ENCODE measurements at places on chromosomes 13 and 19.

- DNase-seq: no peak
Observed at GRCh38 chr13:83620530-83621220, 261.6 kb downstream of the SLITRK1 start.

- DNase-seq: no peak
Observed at GRCh38 chr13:41460930-41461329, 3.6 kb downstream of the RGCC start.

DNA sequence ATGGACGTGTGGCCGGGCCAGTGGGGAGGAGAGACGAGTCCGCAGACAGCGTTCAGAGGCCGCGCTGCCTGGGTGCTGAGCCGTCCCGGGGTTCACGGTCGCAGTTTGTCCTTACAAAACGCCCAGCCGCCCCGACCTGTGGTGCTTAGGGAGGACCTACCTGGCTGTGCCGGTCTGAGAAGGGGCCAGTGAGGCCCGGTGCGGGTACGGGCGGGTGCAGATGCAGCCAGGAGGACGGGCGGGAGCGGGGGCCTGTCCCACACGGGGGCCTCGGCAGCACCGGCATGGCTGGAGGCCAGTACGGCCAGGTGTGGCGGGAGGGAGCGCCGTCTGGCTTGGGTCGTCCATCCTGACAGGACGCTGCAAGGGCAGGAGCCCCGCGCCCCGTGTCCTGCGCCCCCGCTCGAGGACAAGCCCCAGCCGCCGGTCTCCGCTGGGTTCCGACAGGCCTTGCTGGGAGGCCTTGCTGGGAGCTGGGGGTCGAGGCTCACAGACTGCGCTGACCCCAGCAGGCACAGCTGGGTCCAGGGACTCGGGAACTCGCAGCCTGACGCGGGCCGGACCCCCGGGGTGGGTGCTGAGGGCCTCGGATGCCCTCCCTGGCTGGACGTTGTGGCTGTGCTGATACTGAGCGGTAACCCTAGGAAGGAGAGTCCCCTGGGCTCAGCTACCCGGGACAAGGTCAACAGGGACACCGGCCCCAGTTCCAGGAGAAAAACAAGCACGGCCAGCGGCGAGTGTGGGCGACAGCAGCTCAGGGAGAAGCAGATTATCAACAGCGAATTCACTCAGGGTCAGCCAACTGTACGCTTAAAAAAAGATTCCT lies 5.3 kb upstream of the PROZ start:
- DNase-seq: peak; percentile 30

DNA sequence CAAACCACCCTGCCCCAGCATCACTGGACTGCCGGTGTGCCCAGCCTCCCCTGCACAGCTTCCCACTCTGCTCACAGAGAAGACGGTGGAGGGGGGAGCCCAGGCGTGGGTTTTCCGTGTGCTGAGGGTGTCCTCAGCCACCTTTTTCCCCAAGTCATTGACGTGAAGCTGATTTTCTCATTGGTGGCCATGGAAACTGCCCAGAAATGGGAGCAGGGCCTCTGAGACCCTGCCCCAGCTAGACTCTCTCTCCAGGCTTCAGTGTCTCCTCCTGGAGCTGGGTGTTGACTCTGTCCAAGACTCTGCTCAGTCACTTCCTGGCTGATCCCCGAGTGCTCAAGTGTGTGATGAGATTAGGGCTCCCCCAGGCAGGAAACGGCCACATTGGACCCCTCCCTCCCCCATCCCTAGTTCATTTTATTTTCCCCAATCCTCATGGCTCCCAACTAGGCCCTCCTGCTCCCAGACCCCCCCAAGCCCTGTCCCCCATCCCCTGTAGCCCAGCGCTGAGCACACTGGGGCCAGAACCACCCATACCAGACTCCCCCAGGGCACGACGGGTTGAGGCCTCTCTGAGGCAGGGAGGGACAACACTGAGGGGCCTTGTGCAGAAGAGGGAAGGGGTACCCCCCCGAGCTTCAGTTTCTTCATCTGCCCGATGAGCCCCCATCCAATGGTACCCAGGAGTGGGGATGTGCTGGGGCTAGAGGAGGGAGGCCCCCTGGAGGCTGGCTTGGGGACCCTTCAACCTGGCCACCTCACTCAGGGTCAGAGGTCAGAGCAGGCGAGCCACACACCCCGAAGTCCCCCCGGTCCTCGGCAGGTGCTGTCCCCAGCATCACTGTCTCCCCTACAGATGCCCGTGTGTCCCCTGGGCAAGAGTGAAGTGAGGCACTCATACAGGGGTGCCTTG lies 1.2 kb upstream of the F2RL3 start:
- no peak for DNase-seq

DNA sequence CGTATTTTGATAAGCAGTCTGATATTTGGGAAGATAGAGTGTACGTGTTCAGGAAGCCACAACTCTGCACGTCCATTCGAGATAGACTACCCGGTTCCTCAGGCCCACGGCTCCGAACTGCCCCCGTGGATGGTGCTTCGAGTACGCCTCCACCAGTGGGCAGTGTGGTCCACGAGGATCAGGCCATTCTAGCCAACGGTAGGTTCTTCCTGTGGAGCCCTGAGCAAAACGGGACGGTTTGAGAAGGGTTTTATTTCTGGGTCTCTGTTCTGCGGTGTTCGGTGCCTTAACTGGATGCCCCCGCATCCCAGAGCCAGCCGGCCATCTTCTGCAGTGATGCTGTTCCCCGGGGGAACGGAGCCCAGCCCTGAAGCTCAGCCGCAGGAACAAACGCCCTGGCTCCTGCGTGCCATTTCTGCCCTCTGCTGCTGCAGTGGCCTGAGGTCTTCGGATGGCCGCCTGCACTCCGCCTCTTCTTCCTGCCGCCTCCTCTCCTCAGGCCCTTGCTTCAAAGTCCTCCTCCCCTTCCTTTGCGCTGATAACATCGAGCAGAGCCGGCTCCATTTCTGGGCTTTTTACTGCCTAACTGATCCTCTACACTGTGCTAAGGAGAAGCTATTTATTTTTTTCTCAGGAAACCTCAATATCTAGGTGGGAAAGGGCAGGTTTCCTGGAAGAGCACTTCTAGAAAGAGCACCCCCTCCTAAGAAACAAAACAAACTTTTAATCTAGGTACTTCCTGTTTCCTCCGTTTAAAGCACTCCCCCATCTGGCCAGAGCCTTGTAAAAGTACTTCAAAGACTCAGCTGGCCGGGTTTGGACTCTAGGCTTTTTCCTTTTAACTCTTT lies 36.2 kb upstream of the SLC46A3 start:
- peak; percentile 11 for DNase-seq

GRCh38 chr13:112833551-112834257 lies 135.3 kb upstream of the MCF2L start:
- DNase-seq: no peak

- no peak for DNase-seq
Observed at GRCh38 chr19:39937787-39938186, 3.4 kb upstream of the FCGBP start.

GRCh38 chr19:6599866-6600454 lies 9.0 kb upstream of the CD70 start:
- no peak for DNase-seq

DNA sequence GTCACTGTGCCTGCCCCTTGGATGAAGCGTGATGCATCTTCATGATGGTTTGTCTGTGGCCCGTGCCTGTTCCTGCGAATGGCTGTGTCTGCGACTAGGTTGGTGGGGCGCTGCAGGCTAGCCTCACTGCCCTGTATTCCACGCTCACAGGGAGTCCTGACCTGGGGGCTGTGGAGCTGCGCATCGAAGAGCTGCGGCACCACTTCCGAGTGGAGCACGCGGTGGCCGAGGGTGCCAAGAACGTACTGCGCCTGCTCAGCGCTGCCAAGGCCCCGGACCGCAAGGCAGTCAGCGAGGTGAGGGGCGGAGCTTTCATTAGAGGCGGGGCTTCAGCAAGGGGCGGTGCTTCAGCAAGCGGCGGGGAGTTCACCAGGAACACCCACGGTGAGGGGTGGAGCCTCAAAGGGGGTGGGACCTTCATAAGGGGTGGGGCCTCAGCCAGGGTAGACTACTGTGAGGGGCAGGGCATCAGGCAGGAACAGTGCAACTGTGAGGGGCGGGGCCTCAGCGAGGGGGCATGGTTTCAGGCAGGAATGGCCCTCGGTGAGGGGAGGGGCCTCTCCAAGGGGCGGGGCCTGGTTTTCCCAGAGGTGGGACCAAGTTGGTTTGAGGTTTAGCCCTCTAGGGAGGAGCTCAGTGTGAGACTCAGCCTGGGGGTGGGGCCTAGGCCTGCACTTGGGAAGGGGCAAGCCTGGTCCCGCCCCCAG lies 17.2 kb downstream of the PKN1 start:
- peak; percentile 84 for DNase-seq

DNA sequence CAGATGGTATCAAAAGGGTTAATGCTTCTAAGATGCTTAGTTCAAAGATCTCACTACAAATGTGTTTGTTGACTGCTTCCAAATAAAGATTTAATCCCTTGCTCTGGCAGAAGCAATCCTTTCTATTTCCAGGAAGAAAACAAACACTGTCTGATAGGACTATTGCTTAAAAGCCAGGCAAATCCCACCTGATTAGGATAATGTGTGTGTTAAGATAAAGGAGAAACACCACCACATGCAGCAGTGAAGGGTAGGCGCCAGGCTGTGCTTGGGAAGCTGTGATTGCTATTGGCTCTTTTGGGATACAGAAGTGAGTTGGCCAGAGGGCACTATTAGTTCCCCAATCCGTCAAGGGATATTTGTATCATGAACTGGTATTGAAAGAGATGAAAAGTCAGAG lies 62.8 kb upstream of the LRCH1 start:
- DNase-seq: no peak

GRCh38 chr19:31511696-31512095 lies 162.5 kb upstream of the TSHZ3 start:
- DNase-seq: no peak

GRCh38 chr19:41998246-41999020 lies 4.4 kb upstream of the ATP1A3 start:
- peak; percentile 72 for DNase-seq

DNA sequence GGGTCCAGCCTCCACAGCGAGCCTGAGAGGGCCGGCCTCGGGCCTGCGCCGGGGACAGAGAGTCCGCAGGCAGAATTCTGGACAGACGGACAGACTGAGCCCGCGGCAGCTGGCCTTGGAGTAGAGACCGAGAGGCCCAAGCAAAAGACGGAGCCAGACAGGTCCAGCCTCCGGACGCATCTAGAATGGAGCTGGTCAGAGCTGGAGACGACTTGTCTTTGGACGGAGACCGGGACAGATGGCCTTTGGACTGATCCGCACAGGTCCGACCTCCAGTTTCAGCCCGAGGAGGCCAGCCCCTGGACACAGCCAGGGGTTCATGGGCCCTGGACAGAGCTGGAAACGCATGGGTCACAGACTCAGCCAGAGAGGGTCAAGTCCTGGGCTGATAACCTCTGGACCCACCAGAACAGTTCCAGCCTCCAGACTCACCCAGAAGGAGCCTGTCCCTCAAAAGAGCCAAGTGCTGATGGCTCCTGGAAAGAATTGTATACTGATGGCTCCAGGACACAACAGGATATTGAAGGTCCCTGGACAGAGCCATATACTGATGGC lies 490 bp downstream of the ITPKC start:
- no peak for DNase-seq

- no peak for DNase-seq
Observed at GRCh38 chr19:33300894-33301143, 1.5 kb downstream of the CEBPA start.

DNA sequence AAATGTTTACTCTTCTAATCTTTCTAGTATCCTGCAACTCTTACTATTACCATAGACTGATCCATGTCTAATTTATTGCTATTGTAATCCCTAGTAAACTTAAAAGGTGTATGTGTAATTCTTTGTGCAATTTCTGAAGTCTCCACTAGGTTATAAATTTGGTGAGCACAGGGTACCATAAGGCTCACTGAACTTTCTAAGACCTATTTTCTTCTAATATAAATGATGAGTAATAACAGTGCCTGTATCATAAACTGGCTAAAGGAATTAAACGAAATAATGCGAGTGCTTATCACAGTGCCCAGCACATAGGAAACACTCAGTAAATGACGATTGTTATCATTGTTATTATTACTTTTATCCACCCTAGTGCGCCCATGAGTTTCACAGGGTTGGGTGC lies 119.1 kb downstream of the KLF12 start:
- no peak for DNase-seq

DNA sequence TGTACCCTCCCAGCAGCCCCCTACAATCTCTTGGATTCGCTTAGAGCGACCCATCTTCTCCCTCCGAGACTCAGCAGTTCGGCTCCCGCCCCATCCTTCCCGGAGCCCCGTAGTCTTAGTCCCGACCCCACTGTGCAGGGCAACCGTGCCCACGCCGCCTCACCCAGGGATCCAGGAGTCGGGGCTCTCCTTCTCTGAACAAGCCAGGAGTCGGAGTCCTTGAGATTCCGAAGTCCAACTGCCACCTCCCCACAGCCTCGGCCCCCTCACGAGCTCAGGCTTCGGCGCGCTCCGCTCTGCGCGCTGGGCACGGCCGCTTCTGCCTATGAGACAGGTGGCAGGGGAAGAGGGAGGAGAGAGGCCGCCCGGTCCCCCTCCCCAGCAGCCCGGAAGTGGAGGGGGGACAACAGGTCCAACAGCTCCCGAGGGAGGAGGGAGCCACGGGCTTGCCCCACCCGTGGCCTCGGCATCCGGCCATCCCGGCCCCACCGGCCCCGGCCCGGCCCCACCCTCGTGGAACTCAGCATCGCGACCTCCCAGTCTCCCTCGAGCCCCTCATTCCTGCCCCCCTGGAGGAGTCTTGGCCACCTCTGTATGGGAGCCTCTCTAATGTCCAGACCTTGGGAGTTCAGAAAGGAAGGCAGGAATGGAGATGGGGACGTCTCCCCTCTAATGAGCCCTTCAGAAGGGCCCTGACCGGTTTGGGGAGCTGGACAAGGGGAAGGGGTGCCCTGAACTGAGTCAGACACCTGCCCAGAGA lies at the start of gene PHLDB3:
TSS of gene PHLDB3 (minus strand) at position 321 of the 760 bp plus-strand sequence. CDS start 628 bp downstream, outside the sequence.
- peak; percentile 59 for DNase-seq

- no peak for DNase-seq
Observed at GRCh38 chr19:15112385-15112784, 5.2 kb downstream of the SYDE1 start.

- no peak for DNase-seq
Observed at GRCh38 chr13:75151081-75151643, 330.8 kb downstream of the TBC1D4 start.

GRCh38 chr19:911197-912033 lies 1.6 kb downstream of the R3HDM4 start:
- no peak for DNase-seq
